ENCODE measurements at places on chromosomes 7 and 10. TPM values are rescaled to one million over a fixed set of nuclear protein-coding genes. Genes with fewer than 3 reads are reported as not detected.

GRCh38 chr7:131106681-131107336 lies 220.9 kb upstream of the MKLN1 start:
- peak; percentile 34 for DNase-seq

DNA sequence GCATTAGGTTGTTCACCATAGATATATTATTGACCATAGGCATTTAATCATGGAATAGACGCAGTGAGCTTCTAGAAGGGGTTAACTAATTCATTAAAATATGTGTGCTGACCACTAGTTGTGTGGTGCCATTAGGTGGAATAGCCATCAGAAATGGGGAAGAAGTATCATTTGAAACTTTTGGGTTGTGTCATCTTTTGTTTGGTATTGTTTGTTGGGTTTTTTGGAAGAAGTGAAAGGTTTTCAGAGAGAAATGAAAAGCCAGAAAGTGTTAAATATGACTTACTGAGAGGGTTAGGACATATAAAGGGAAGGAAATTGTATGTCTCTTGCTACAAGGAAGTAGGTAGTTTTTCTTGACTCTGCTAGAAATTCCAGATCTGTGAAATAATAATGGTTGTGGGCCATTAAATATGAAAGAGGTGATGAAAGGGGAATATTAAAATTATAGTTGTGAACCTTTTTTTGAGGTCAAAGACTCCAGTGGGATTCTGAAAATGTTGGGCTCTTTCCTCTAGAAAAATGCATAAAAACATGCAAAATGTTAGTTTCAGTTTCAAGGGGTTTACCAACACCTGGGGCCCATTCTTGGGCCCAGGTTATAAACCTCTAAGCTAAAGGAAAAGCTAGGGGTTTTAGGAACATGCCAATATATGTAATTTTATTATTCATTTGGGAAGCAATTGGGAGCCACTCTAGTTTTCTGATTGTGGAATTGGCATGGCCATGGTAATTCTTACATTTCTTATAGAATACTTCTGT lies 348.5 kb downstream of the BBS9 start:
- DNase-seq: no peak

- no peak for DNase-seq
Measured at GRCh38 chr7:98321301-98321700, 39.8 kb downstream of the BRI3 start.

DNA sequence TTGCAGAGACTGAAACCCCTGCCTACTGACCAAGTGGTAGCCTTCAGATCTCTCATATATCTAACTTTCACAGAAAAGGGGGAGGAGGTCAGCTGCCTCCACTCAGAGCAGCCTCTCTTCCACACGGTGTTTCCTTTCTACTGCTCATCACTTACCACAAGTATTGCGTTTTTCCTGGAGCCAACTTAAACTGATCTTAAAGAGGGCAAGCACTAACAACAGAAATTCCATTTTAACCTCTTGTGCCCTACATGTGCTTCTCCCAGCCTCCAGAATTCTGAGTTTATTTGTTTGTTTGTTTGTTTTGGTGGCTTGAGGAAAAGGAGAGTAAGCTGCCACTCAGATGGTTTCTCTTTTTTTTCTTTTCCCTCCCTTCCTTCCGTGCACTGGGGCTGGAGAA lies 19.1 kb downstream of the SKIDA1 start:
- DNase-seq: no peak

The C7orf33 gene
- not detected for polyA plus RNA-seq

The JCAD gene
- polyA plus RNA-seq: 12.4 TPM

The TMEM236 gene
- 0.05 TPM for polyA plus RNA-seq

The KIAA1217 gene
- polyA plus RNA-seq: 1.7 TPM

Measured in brain (organoid and tissue), 16 donors.